ENCODE measurements at places on chromosomes 1 and 21.
A peak's percentile ranks its signal among the peaks of the same experiment; 100 is the strongest.

DNA sequence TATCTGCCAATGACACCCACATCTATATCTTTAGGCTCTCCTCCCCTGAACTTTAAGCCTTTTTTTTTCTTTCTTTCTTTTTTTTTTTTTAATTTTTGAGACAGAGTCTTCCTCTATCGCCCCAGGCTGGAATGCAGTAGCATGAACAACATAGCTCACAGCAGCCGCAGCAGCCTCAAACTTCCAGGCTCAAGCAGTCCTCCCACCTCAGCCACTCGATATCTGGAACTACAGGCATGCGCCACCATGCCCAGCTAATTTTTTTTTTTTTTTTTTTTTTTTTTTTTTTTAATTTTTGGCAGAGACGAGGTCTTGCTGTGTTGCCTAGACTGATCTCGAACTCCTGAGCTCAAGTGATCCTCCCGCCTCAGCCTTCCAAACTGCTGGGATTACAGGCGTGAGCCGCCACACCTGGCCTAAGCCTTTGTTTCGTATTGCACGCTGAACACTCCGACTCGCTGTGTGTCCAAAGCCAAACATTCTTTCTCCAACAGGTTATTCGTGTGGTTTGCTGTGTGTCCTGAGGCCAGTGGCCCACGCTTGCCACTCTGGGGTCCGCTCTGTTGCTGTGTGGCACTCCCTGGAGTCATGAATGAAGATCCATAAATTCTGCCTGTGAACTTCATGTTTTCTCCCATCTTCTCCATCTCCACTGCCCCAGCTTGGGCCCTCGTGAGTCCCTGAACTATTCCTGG, 119.4 kb downstream of the CAMTA1 start:
- no peak for DNase-seq

DNA sequence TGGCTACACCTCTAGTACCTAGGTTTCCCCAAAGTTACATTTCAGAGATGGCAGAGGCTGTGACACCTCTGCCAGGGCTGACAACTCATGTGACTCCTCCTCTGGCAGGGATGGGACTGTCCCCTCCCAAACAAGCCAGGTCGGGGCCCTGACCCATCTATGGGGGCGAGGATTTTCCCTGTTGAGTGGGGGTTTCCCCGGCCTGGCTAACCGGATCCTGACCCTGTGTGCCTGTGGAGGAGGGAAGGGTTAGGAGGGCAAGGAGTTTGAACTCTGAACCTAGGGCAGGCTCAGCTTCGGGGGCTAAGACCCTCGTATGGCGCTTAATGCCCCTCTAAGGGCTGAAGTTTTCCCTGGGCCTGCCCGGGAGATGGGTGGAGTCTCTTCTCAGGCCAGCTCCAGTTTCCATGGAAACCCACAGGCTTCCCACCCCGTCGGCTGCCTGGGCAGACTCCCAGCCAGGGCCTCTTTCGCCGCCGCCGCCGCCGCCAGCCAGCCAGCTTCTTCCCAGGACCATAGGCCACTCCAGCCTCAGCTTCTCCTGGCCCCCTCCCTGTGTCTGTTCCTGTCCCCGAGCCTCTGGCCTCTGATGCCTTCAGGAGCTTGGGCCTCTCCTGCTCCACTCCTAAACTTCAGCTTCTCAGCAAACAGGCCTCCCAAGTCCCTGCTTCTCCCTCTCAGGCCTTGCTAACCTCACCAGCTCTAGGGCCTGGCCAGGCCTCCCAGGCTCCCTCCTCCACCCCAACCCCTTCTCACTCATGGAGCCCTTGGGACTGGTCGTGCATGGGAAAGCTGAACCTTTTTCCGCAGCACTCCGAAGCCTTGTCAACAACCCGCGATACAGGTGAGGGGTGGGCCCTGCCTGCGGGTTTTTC, at the start of gene BTBD19:
TSS of gene BTBD19 (plus strand) at position 461 of the 875 bp plus-strand sequence. CDS start at position 759, 298 bp downstream.
- no peak for DNase-seq

DNA sequence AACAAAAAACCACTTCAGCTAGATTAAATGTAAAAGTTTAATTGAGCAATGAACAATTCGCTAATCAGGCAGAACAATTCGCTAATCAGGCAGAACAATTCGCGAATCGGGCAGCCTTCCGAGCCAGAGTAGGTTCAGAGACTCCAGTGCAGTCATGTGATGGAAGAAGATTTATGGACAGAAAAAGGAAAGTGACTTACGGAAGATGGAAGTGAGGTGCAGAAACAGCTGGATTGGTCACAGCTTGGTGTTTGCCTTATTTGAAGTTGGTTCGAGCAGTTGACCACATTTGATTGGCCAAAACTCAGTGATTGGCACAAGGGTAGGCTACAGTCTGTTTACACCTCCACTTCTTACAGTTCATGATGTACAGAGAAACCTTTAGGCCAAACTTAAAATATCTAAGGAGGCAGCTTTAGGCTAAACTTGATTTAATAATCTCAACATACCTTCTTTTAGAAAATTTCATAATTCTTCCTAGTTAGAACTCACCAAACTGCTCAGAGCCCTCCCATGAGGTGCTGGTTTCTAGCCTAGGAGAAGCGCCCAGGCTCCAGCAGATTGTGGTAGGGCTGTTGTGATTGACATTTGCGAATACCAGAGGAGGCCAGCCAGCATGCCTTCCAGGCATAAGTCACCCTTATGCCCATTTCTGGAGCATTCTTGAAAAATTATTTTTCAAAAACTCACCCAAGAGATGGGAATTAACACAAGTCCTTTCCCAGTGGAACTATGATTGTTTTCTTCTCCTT, 22.8 kb upstream of the KCNC4 start:
- no peak for DNase-seq

GRCh38 chr1:66043186-66043585, 250.5 kb downstream of the PDE4B start:
- DNase-seq = no peak

DNA sequence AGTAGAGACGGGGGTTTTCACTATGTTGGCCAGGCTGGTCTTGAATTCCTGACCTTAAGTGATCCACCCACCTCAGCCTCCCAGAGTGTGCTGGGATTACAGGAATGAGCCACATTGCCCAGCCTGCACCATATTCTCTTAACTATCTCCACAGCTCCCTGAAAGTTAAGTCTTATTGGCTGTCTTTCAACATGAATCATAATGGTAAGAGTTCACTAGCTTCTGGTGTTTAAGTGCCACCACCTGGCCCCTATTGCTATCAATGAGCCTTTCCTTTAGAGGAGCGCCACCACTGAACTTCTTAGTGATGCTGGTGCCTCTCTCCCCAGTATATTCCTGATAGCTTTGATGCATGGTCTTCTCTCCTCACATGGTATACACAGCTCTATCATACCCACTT, 15.7 kb downstream of the ZFYVE9 start:
- DNase-seq = no peak

DNA sequence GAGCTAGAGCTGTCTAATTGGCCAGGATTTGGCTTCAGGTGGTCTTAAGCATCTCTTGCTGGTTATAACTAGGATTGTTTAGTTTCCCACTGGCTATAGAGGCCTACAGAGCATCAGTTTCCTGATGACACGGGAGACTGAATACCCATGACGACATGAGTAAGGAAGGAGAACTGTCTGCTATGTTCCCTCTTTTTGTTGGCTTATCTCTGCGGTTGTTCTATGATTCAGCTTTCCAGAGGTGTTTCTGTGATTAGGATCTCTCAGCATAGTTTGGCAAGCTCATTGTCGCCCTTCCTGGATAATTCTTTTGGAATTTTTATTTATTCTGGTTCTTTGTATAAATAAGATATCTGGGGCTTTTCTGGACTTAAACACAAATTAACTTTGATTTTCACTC, 163.4 kb downstream of the OLFM3 start:
- no peak for DNase-seq

DNA sequence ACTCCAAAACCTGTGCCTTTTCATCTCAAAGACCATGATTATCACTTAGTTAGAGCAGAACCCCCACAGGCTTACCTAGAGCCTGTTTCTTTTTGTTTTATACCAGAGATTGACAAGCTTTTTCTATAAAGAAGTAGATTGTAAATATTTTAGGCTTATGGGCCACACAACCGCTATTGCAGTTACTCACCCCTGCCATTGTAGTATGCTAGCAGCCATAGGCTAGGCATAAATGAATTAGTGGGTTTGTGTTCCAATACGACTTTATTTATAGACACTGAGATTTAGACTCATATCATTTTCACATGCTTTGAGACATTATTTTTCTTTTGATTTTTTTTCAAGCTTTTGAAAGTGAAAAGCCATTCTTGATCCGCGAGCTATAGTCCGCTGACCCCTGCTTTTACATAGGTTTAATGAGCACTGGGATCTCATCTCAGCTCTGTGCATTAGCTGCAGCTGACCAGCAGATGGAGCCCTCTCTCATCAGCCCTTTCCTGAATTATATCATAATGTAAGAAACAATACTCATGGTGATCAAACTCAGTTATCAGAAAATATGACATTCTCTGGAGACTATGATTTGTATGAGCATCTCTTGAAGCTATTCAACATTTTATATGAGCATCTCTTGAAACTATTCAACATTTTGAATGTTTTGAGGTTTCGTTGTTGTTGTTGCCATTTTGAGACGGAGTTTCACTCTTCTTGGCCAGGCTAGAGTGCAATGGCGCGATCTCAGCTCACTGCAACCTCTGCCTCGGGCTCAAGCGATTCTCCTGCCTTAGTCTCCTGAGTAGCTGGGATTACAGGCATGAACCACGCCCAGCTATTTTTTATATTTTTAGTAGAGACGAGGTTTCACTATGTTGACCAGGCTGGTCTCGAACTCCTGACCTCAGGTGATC, 111.9 kb upstream of the L1TD1 start:
- DNase-seq = peak; percentile 26

DNA sequence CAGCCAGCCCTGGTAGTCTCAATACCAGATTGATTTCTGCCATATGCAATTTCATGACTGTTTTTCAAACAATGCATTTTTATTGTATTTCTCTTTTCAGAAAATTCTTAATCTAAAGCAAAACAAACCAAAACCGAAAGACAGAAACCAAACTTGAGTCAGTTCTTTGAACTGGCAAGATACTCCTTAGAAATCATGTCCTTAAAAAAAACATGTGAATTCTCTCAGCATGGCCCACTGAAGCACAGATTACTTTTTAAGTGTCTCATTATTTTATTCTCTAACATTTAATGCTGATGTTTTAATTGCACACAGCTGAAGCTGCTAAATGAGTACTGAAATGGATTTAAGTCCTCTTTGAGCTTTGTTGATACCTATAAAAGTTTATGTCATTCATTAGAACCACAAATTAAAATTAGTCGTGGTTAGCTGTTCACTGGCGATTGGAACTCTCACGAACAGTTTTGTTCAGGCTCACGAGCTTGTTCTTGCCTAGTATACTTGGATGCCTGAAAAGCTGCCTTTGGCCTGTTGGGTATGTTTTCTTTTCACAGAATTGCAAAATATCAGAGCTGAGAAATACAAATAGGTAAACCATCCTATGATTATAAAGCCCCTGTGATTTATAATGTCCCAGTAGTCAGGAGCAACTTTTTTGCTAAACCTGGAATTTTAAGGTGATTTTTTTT, 87.5 kb downstream of the CAMTA1 start:
- no peak for DNase-seq

DNA sequence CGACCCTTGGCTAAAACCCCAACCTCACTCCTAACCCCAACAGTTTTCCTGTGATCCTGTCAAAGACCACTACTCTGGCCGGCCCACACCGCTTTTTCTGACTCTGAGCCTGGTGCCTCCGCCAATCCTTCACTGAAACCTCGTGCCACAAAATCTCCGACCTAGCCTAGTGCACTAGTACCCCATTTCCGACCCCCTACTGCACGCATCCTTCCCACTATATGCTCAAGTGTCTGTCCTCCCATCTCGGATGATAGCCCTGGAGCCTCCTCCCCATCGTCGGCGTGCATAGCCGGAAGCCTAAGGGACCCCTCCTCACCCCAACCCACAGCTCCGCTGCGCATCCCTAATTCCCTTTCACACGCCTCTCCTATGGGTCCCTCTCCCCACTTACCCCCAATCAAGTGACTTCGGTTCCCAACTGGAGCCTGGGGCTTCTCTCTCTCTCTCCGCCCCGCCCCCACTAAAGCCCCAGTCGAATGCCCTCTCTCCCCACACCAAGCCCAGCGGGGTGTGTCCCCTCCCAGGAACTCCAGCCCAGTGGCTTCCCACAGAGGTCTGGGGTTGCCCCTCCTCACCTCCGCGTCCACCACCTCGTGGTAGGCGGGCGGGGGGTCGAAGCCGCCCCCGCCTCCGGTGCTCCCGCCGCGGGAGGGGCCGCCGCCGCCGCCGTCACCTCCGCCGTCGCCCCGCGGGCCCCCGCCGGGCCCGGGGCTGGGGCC, 791 bp downstream of the USP24 start:
- peak; percentile 39 for DNase-seq

GRCh38 chr1:111347026-111347425, 56.4 kb downstream of the CHIA start:
- no peak for DNase-seq

DNA sequence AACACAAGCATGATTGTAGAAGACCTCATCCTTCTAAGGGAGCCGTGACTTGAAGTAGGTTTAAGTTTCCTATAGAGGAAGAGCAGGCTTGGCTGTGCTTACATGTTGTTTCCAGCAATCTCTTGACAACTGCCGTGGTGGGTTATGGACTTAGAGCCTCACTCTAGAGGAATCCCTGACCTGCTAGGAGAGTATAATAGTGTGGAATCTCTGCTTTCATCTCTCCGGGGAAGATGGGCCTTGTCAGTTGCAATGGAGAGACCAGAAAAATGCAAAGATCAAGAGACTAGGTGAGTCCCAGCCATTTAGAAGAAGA, 137.6 kb downstream of the MIS18A start:
- no peak for DNase-seq

DNA sequence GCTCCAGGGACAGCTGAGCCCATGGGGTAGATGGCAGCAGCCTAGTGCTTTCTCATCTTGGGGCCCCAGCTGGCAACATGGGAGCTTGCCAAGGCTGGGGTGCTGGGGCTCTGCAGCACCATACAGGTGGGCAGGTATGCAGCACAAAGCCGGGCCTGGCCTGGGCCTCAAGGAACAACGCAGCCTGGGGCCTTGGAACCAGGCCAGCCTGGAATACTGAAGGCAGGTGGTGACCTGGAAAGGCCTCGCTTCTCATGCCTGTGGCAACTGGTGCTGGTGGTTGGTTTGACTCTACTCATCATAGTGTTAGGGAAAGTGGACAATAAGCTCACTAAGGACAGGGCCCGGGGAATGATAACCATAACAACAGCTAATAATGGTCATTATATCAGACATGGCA, 27.0 kb upstream of the SDHB start:
- no peak for DNase-seq

DNA sequence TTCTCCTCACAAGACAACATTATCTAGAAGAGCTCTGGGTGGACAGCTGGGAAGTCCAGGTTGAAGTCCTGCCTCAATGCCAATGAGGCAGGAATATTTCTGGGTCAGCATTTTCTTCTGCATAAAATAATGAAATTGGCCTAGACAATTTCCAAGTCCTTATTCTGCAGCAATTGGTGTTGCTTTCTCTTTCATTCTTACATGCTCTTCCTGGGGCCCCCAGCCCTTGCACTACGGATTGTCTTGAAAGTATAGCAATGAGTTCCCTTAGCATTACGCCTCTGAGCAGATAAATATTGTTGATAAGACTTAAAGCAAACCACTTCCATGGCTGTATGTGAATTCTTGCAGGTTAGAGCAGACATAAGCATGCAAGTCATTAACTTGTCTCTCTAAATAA, 188.5 kb downstream of the TGFBR3 start:
- no peak for DNase-seq
